ENCODE measurements at places on chromosomes 7 and 10. TPM values are rescaled to one million over a fixed set of nuclear protein-coding genes. Genes with fewer than 3 reads are reported as not detected.

Gene SFMBT2
- 1.4 TPM for polyA plus RNA-seq

Gene GPNMB
- polyA plus RNA-seq = 4.8 TPM

Gene RBM20
- 1.6 TPM for polyA plus RNA-seq

Gene LIPA
- polyA plus RNA-seq = 19.2 TPM

Gene EPDR1
- 6.7 TPM for polyA plus RNA-seq

Gene CNTNAP2
- 0.01 TPM for polyA plus RNA-seq

Gene INA
- polyA plus RNA-seq = 1.1 TPM

Gene TACC2
- polyA plus RNA-seq = 13.0 TPM

Gene OR13A1
- polyA plus RNA-seq = 0.08 TPM

Gene HECW1
- polyA plus RNA-seq = not detected

Gene PRF1
- polyA plus RNA-seq = 2.4 TPM

Gene RBP4
- 307 TPM for polyA plus RNA-seq

Gene IGF2BP3
- 0.07 TPM for polyA plus RNA-seq

Gene DEPP1
- polyA plus RNA-seq = 268 TPM

Gene ZKSCAN5
- polyA plus RNA-seq = 1.7 TPM

Gene TMEM139
- polyA plus RNA-seq = 9.8 TPM

Gene ZNHIT1
- 51.5 TPM for polyA plus RNA-seq

Gene ST8SIA6
- 0.56 TPM for polyA plus RNA-seq

Gene TMEM178B
- 0.18 TPM for polyA plus RNA-seq

Gene SYT15B
- 1.7 TPM for polyA plus RNA-seq

Gene ABCA13
- polyA plus RNA-seq = 0.38 TPM

Gene RSPH10B
- not detected for polyA plus RNA-seq

Gene GTPBP4
- polyA plus RNA-seq = 17.3 TPM

Gene PRKAR2B
- polyA plus RNA-seq = 276 TPM

Gene LARP4B
- polyA plus RNA-seq = 7.5 TPM

Gene NPTX2
- 3.3 TPM for polyA plus RNA-seq

Gene PIK3CG
- 0.79 TPM for polyA plus RNA-seq

Gene C10orf67
- not detected for polyA plus RNA-seq

Gene ASB10
- polyA plus RNA-seq = not detected

Gene VPS37D
- polyA plus RNA-seq = 1.2 TPM

Gene CYP2C9
- polyA plus RNA-seq = not detected

Gene FAM20C
- polyA plus RNA-seq = 34.3 TPM

Gene BAIAP2L1
- polyA plus RNA-seq = 5.3 TPM

Gene OR2A42
- not detected for polyA plus RNA-seq

Gene PKD2L1
- polyA plus RNA-seq = not detected

Gene ADAM12
- polyA plus RNA-seq = 1.5 TPM

Gene PAX4
- not detected for polyA plus RNA-seq

Gene ACSM6
- polyA plus RNA-seq = 0.22 TPM

Gene FAM13C
- 15.3 TPM for polyA plus RNA-seq

Gene ERVW-1
- polyA plus RNA-seq = not detected

Gene KCP
- polyA plus RNA-seq = 2.0 TPM

Gene SLC18A3
- polyA plus RNA-seq = not detected

Gene FAM237B
- polyA plus RNA-seq = 0.03 TPM

Gene GPR158
- 0.12 TPM for polyA plus RNA-seq

Gene LLCFC1
- polyA plus RNA-seq = not detected

Gene SMKR1
- 2.0 TPM for polyA plus RNA-seq

Gene USP54
- polyA plus RNA-seq = 7.6 TPM

Gene CPN1
- polyA plus RNA-seq = not detected

Gene NKX1-2
- not detected for polyA plus RNA-seq

Gene STEAP1B
- 0.14 TPM for polyA plus RNA-seq

Gene NOLC1
- polyA plus RNA-seq = 69.9 TPM

Gene ENO4
- polyA plus RNA-seq = 0.06 TPM

Gene FHIP2A
- 8.7 TPM for polyA plus RNA-seq

Gene EBF3
- polyA plus RNA-seq = 12.6 TPM

Gene SPAM1
- not detected for polyA plus RNA-seq

Measured in adipose tissue (tissue), 3 donors.